ENCODE measurements at places on chromosomes 1 and 21.

DNA sequence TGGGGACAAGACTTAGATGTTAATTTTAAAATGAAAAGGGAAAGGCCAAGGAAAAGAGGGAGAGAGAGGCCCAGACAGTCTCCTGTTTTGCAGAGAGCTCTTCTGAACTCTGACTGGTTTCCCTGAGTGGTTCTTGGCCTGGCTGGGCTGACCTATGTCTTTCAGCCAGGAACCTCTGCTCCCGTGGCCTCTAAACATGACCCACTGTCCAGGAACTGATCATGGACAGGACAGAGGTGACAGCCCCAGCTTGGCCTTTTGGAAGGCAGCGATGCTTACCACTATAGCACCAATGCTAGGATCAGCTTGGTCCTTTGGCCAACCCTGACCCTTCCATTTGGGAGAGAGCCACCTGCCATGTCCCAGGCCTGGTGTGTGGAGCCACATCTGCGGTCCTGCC, 55.2 kb downstream of the PRDM16 start:
- DNase-seq: no peak

GRCh38 chr1:5921129-5921528, 71.1 kb downstream of the NPHP4 start:
- DNase-seq: no peak

GRCh38 chr1:114746450-114747121, 11.2 kb downstream of the CSDE1 start:
- no peak for DNase-seq

DNA sequence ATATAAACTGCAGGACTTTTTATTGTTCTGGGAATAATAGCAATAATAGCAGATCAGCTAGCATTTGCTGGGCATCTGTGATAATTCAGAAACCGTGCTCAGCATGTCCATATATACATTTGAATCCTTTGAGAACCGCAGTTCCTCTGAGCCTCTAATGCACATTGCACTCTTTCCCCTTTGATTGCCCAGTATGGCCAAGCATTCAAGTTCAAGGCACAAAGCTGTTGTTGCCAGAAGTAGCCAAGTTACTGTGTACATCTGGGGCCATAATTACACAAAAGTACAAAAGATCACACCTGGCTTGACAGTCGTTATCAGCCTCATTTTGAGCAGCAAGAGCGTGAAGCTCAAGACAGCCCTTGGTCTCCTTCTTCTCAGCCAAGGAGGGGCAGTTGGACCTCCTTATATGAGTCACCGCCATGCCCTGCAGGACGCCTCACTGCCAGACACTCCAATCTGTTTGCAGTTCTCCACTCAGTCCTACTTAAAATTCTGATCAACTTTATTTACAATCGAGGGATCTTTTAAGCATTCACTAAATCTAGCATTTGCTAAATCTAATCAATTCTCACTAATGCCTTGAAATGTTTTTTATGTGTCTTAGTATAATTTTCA, 216.0 kb downstream of the SLC35F3 start:
- no peak for DNase-seq

Measured in Jurkat, Clone E6-1 (cell line).